ENCODE measurements at places on chromosomes 3 and 15.

DNA sequence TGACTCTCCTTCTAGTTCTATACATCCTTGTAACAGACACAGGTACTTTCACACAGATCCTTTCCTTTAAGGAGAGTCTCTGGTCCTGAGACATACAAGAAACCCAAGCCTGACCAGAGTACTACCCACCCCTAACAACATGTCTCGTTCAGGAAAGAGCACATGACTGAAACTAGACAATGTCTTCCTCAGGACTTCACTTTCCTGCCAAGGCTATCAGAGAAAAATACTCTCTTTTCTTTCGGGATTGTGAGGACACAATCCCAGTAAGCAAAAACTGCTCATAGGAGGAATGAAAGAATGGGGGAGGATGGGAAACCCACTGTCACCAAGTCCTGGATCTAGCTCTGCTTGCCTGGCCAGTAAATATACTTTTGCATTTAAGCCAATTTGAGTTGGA is 11.5 kb upstream of the ANKRD28 start:
- DNase-seq = no peak

GRCh38 chr15:55872471-55872870 is 120.9 kb downstream of the NEDD4 start:
- DNase-seq = no peak

DNA sequence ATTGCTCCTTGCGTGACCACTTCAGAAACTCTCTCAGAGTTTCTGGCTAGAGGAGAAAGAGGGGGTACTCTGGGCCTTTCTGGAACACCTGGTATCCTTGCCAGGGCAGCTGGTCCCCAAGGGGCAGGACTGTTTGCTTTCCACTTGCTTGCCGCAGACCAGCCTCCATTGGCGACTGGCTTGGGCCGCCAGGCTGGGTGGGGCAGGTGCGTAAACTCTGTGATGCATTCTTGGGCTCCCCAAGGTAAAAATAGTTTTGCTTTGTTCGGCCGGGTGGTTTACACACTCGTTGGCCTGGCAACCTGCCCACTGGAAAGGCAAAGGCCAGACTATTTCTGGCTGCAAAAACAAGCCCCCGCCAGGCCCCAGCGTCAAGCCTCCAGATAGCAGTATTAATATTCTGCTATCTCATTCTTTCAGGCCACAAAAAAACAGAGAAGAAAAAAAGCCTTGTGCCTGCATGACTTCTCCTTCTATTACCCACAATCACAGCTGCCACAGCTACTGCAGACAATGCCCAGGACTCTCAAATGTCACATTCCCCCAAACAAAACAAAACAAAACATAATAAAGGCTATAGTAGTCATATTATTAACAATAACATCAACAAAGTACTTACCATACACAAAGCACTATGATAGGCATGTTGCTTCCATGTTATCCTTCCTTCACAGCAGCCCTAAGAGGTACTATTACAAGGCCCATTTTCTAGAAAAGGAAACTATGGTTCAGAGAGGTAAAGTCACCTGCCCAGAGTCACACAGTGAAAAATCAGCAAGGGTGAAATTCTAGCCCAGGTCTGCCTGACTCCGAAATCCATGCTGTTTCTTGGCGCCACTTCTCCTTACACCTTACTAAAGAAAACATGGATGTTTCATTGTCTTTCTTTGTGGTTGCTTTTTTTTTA is 14.0 kb upstream of the SSUH2 start:
- no peak for DNase-seq

DNA sequence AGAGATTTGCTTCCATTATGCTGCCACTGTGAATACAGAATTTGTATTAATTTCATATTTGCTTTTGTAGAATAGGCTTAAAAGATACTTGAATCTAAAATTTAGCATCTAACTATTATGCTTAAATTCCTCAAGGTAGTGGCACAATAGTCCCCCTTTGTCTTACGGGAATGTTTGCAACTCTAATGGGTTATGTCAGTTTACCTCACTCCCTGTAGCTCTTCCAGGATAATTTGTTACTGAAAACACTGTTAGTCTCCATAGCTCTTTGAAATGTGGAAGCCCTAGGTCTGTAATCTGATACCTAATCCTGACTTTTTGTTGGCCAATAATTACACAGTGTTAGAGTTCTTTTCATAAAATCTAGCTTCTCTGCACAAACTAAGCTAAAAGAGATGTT is 433.4 kb downstream of the PYDC2 start:
- DNase-seq = no peak

GRCh38 chr15:41655716-41656115 is 4.5 kb upstream of the MGA start:
- DNase-seq = no peak

- DNase-seq = no peak
Observed at GRCh38 chr15:60773255-60773654, 294.3 kb upstream of the ICE2 start.

GRCh38 chr3:173622166-173622565 is 224.6 kb downstream of the NLGN1 start:
- DNase-seq = no peak

All from stimulated activated CD4-positive, alpha-beta T cell treated with anti-CD3 and anti-CD28 coated beads, Interleukin-15, amount 100 ng/mL, for 1 hour (primary cell).